CD4-positive, alpha-beta T cell (primary cell): ENCODE measurements at places on chromosomes 3 and 15. TPM values are rescaled to one million over a fixed set of nuclear protein-coding genes. Genes with fewer than 3 reads are reported as not detected.

WDR5B gene
- 2.3 TPM for total RNA-seq

ANAPC13 gene
- 16.8 TPM for total RNA-seq

MORF4L1 gene
- total RNA-seq, result 463 TPM

ISLR2 gene
- total RNA-seq, result not detected

SERPINI2 gene
- total RNA-seq, result not detected

OCA2 gene
- not detected for total RNA-seq

IQCF5 gene
- not detected for total RNA-seq

BFSP2 gene
- total RNA-seq, result not detected

KAT2B gene
- total RNA-seq, result 50.9 TPM

SH2D7 gene
- not detected for total RNA-seq

PPP1R14D gene
- total RNA-seq, result not detected

ANKDD1A gene
- total RNA-seq, result 1.9 TPM

NLGN1 gene
- total RNA-seq, result not detected

DVL3 gene
- total RNA-seq, result 30.0 TPM
